Motor neuron (in vitro differentiated cells): ENCODE measurements at places on chromosomes 5 and 9. TPM values are rescaled to one million over a fixed set of nuclear protein-coding genes. Genes with fewer than 3 reads are reported as not detected.

Gene SRA1
- 36.6 and 40.5 TPM in 2 replicates for total RNA-seq

DNA sequence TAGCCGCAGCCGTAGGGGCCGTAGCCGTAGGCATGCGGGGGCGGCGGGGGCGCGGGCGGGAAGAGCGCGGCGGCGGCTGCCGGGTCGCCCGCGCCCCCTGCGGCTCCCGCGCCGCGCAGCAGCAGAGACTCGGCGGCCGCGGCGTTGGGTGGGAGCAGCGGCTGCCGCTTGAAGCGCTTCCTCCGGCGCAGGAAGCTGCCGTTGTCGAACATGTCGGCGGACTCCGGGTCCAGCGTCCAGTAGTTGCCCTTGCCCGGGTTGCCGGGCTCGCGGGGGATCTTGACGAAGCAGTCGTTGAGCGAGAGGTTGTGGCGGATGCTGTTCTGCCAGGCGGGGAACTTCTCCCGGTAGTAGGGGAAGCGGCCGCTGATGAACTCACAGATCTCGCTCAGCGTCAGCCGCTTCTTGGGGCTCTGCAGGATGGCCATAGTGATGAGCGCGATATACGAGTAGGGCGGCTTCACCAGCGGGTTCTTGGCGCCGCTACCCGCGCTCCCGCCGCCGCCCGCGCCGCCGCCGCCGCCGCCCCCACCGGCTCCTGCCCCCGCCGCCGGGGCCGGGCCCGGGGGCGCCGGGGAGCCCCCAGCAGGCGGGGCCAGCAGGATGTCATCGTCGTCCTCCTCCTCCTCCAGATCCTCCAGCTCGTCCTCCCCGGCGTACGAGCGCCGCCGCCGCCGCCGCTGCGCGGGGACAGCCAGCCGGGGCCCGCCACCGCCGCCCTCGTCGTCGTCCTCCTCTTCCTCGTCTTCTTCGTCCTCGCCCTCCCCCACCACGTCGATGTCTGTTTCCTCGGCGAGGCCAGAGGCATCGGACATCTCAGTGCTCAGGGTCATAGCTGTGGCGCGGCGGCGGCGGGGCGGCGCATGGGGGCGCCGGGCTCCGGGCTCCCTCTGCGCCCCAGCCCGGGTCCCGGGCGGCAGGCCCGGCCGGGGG lies 781 bp downstream of the FOXD1 start:
- ATAC-seq = peak; percentile 58

- ATAC-seq = no peak
Measured at GRCh38 chr5:92890841-92891244, 690.2 kb downstream of the NR2F1-AS1 start.

- no peak for ATAC-seq
Measured at GRCh38 chr5:151592855-151593408, 1.8 kb upstream of the FAT2 start.

Gene C5orf52
- not detected in 2 replicates for total RNA-seq

Gene CYSRT1
- 1.3 and 1.8 TPM in 2 replicates for total RNA-seq

- ATAC-seq = no peak
Measured at GRCh38 chr5:43036409-43036808, 3.7 kb downstream of the ANXA2R start.

Gene FOXD4L6
- not detected in 2 replicates for total RNA-seq

- ATAC-seq = peak; percentile 79
Measured at GRCh38 chr5:147483961-147484707, 25.7 kb downstream of the DPYSL3 start.

- ATAC-seq = no peak
Measured at GRCh38 chr9:113476511-113476916, 13.0 kb downstream of the RGS3 start.

Gene DDX46
- total RNA-seq = 30.8 and 31.3 TPM in 2 replicates

DNA sequence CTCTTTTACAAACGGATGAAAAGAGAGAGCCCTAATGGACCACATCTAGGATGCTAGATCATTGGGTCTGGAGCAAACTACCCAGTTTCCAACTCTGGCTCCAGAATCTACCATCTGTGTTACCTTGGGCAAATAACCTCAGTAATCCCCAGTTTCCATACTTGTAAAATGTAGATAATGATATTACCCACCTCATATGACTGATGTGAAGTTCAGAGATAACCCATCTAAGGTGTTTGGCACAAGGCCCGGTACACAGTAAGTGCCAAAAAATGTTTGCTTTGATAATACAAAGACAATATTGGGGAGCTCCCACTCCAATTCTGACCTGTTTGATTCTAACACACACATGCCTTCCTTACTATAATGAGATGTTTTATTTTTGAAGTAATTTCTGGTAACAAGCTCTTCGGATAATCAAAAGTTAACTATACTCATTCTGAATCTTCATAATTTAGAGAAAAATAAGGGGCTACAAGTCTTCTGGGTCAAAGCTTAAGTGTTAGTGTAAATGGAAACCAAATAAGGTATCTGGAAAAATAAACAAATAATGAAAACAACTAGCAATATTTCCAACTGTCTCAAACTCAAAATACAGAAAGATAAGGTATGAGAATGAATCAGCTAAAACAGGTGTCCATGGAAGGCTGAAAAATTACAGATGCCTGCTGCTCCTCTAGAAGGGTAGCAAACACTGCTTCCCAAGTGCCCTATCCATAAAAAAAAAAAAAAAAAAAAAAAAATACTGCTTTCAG lies 30.4 kb downstream of the ELL2 start:
- no peak for ATAC-seq

- no peak for ATAC-seq
Measured at GRCh38 chr5:63233361-63233760, 654.7 kb downstream of the LRRC70 start.

GRCh38 chr9:82124090-82124489 lies 135.5 kb downstream of the SPATA31D1 start:
- ATAC-seq = no peak

DNA sequence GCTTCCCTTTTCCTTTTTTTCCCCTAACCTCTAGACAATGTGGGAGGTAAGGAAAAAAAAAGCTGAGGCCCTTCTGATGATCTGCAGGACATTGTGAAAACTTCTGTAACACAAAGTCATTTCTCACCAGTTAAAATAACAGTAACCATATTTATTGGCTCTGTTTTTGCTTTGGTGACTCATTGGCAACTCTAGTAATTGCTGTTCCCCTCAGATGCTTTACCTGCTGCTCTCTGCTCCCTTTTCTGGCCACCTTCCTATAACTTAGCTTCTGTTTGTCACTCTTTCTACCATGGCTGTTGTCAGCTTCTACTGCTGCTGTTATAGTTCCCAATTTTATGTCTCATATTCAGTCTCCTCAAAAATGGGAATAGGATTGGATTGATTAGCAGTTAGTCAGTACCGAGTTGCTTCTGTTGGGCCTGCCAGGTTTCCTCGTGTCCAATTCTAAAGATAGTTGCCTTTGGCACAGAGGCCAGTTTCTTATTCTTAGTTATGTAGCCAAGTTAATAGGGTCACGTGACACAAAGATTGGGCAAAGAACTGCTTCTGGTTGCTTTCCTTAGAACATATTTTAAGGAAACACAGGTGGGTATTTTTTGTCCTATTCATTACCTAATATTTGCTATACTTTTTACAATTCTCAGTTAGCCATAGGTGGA lies 16.8 kb downstream of the SCAMP1 start:
- no peak for ATAC-seq

GRCh38 chr9:21383627-21384026 lies 1.6 kb downstream of the IFNA2 start:
- ATAC-seq = no peak

- no peak for ATAC-seq
Measured at GRCh38 chr5:98954392-98955028, 25.7 kb upstream of the CHD1 start.

DNA sequence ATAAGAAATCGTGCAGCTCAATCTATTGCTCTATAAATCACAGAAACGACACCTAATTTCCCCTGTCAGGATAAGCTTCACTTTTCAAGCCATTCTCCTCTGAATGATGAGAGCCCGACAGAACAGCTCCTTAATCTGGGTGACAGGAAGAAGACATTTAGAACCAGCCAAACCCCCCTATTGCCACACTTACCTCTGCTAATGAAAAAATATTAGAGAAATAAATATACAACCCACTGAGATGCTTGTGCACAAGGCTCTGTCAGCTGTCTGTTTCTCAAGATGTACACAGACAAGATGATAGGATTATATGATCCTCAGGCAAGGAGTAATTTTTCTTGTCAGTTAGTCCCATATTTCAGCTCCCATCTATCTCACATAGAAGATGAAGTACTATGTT lies 57.5 kb upstream of the TRIM32 start:
- ATAC-seq = no peak

- ATAC-seq = no peak
Measured at GRCh38 chr5:144048259-144048856, 122.1 kb downstream of the YIPF5 start.

GRCh38 chr5:14175381-14175780 lies 32.2 kb downstream of the TRIO start:
- no peak for ATAC-seq

- ATAC-seq = no peak
Measured at GRCh38 chr9:78848061-78848460, 551.1 kb downstream of the PSAT1 start.

DNA sequence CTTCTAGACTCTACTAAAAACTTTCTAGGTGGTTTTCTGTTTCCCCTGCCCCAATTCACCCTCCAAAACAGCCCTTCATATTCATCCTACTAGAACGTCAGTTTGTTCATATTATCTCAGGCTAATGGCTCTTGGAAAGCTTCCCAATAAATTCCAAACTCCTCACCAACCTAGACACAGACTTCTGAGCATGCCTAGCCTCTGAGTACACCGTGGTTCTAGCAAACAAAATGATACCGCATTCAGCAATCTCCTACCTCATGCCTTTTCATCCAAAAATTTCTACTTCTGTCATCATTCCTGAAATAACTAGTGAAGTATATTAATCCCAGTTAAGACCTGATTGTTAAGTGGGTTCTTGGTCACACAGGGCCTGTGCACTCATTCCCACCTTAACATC lies 46.5 kb upstream of the NR5A1 start:
- ATAC-seq = no peak

DNA sequence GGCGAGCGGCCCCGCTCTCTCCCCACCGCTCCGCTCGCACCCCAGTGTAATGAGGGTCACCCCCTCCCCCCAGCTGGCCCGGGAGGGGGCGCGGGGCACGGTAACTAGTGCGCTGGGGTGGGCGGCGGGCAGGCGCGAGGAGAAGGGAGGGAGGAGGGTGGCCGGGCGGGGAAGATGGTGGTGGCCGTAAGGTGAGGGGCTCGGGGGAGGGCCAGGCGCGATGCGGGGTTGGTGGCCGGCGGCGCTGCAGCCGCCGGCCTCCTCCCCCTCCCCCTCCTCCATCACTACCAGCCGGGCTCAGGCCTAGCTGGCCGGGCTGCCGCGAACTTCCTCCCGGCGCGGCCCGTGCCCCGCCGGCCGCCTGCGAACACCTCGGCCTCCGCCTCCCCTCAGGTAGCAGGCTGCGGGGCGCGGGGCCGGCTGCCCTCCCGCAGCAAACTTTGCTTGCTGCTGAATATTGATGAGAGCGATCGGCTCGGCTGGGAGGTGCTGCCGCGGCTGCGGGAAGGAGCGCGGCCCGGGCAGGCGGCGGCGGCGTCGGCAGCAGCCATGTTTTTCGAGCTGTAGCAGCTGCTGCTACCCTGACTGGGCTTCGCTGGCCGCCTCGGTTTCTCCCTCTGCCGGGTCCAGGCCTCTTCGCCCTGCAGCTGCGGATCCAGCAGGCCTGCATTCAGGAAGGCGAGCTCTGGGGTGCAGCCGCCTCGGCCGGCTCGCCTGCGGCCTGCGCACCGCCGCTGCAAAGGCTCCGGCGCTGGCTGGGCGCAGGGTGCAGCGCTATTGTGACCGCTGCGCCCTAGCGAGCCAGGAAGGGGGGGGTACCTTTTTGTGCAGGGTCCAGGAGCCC lies 502 bp downstream of the NSD1 start:
- ATAC-seq = peak; percentile 42

Gene NDUFAF2
- 57.6 and 65.4 TPM in 2 replicates for total RNA-seq

DNA sequence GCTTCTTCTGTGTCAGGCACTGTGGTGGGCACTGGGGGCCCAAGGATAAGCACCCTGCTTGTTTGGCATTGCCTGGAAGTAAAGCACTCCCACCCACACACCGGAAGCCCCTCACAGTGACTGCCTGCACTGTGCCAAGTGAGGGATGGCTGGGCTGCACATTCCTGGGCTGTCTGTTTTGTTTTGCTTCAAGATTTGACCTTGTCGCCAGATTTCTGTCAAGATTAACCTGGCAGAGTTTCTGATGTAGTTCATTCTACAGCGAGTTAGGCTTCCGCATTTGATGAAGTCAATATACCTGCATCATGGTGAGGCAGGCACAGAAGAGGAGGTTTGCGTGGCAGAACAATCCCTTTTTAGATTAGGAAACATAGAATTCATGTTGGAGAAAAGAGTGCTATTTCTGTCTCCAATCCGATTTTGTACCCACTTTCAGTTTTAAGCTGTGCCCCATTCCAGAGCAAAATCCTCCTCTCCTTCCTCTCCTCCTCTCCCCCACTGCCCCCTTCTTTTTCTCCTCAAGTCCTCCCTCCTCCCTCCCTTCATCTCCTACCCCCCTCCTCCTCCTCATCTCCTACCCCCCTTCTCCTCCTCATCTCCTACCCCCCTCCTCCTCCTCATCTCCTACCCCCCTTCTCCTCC lies 14.4 kb upstream of the BOD1 start:
- no peak for ATAC-seq

DNA sequence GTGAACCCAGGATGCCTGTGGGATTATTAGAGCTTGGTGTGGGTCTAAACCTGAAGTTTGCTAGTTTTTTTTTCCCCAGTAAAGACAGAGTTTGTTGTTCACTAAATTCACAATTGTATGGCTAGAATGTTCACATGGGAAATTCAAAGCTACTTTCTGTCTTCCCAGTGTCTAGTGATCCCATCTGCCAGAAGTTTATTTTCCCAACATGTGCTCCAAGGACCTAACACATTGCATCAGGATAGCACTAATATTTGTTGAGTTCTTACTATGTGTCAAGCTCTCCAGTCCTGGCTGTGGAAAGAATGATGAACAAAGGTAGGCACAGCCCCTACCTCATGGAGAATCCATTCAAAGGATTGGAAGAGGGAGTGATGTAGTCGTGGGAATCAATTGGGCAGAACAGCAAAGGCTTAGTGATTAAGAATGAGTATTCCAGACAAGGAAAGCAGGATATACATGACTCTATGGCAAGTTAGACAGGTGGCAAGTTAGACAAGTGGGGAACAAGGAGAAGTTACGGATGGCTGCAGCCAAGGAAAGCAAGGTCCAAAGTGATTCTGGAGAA lies 521.5 kb upstream of the WWC1 start:
- ATAC-seq = no peak

Gene FLT4
- 2.5 and 2.8 TPM in 2 replicates for total RNA-seq

- no peak for ATAC-seq
Measured at GRCh38 chr5:134463176-134463720, 51.6 kb upstream of the CDKN2AIPNL start.

DNA sequence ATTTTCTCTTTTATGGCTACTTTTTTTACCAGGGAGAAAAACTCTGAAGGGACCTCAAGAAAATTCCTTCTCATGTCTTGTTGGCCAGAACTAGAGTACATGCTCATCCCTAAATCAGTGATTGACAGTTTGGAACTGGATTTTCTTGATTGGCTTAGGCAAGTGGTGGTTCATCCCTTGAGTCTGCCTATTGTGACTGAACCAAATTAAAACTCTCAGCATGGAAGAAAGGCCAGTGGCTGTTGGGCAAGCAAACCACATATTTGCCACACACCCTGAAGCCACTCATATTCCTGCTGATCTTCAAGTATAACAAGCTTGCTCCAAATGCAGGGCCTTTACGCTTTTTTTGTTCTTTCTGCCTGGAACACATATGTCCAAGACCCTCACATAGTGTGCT lies 7.2 kb upstream of the HOMER1 start:
- no peak for ATAC-seq

Gene PCDHGA4
- 1.9 and 2.2 TPM in 2 replicates for total RNA-seq
